CD4-positive, alpha-beta memory T cell (primary cell): ENCODE measurements at places on chromosomes 13 and 19.

GRCh38 chr19:38684078-38684861, 36.8 kb downstream of the ACTN4 start:
- peak; percentile 50 for DNase-seq

- DNase-seq, result no peak
These were observed 107.5 kb downstream of the MYCBP2 start for GRCh38 chr13:77219401-77219800.

- DNase-seq, result no peak
These were observed 43.2 kb downstream of the SUGT1 start for GRCh38 chr13:52695856-52696255.

- peak; percentile 93 for DNase-seq
These were observed at the start of gene MAST3 for GRCh38 chr19:18097217-18097992. TSS of gene MAST3 (plus strand) at chr19:18097778. CDS start at chr19:18097793, 15 bp downstream.

DNA sequence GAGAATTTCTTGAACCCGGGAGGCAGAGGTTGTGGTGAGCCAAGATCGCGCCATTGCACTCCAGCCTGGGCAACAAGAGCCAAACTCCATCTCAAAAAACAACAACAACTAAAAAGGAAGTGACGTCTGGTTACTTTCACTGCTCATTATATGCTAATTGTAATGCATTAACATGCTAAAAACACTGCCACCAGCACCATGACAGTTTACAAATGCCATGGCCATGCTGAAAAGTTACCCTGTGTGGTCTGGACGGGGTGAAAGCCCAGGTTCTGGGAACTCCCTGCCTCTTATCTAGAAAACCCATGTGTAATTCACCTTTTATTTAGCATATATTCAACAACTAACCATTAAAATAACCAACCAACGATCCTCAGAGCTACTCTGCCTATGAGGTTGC, 28.1 kb downstream of the CPT1C start:
- DNase-seq, result no peak

DNA sequence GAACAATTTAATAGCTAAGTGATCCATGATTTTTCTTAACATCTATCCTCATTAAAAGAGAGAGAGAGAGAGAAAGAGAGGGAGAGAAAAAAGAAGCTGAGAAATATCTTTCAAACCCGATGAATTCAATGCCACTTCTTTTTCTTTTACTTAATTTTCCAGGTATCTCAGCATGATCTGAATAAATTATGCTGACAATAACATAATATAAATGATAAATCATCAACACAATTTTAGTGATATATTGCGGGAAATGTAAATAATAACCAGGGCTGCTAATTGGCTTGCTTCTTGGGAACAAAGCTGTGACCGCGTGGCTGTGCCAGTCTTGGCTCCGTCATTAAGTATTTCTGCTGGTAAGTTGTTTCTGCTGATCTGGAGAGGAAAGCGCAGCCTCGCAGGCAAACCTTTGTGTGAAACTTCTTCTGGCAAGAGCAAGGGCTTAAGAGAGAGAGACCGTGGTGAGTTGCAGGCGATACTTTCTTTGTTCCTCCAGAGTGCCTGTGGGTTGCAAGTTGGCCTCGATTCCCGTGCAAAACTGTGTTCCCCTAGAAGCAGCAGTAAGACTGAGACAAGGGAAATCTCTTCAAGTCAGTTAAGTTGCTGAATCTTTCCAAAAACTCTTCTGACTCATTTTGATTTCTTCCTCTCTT, 489.1 kb upstream of the TSHZ3 start:
- no peak for DNase-seq

- DNase-seq, result no peak
These were observed 5.0 kb downstream of the APC2 start for GRCh38 chr19:1455002-1455335.

DNA sequence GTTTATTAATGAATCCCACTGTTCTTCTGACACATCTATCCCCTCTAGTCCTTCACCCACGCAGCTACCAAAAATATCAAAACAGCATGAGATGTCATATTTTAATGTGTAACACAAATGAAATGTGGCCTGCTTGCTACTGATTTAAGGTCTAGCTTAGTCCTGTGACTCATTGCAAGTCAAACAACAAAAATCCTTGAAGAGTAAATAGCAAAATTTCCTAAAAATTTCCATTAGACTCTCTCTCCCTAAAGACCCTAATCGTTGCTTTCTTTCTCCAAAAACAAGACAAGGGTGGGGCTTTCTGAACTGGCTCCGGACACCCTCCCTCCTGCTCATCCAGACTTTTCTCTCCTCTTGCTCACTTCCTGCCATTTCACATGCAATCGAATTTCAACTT, 99.9 kb upstream of the IPO5 start:
- DNase-seq, result no peak

DNA sequence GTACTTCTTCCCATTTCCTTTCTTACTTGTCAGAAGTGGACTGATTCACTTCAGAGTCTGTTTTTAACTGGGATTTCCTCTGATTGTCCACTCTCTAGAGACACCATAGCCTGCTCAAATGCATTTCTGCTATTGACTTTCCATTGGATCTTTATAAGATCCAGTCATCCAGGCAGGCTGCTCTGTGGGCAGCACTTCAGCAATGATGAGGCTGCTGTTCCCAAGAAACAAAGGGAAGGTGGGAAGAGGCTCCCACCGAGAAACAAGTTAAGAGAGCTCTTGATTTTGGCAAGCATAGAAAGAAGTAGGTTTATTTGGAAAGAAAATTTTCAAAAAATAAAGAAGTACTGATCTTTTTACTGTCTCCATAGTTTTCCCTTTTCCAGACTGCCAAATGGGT, 125.8 kb upstream of the STARD13 start:
- no peak for DNase-seq

- DNase-seq, result no peak
These were observed at the start of the genes OR7A5 and OR7C1 for GRCh38 chr19:14835011-14835410. TSS of gene OR7A5 (minus strand) at chr19:14835185. CDS start at chr19:14828241, 6,944 bp downstream. TSS of gene OR7C1 (minus strand) at chr19:14835185. CDS start at chr19:14800136, 35,049 bp downstream.

DNA sequence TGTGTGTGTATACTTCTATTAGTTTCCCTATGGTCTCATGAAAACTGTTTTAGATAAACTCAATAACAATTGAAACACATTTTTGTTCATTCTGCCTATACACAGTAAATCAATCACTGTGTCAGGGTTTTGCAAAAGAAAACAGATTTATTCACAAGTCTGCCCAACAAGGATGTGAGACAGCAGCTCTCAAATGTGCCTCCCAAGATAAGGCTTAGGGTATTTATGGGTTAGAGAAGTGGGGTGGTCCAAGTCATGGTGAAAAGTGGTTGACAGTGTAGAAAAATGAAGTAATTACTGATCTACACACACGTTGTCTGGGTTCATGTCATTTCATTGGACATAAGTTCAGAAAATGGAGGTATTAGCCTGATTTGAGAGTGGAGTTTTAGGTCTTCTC, 844.6 kb downstream of the SLITRK6 start:
- no peak for DNase-seq

GRCh38 chr13:43786766-43787517, at the start of gene ENOX1:
TSS of gene ENOX1 (minus strand) at chr13:43786972.
- no peak for DNase-seq

DNA sequence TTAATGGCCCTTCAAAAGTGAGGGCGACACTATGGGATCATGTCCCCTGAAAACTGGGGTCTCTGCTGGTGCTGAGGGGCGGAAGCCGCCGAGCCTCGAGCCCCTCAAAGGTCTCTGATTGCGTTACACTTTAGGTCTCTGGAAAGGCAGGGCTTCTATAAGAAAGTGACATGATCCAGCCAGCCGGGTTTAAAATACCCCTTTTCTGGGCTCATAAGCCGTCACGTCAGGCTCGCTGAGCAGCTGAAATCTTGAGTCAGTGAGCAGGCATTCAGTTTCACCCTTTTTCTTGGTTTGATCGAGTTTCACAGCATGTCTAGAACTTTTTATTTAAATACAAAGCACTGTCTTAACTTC, 600 bp upstream of the HMGB1 start:
- DNase-seq, result no peak

DNA sequence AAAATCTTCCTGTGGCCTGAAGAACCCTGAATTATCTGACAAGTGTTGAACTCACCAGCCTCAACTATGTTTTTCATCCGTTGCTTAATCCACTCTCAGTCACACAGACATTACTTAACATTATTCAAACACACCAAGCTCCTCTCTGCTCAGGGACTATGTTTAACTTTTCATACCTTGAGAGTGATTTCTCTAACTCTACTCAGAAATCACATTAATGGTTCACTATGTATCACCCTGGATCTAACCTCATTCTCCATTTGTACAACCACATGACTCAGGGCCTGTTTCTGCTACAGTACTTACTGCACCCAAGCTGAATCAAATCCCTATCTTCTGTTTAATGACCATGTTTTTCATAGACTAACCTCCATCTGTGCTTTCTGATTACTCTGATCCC, 553.7 kb upstream of the PRR20A start:
- no peak for DNase-seq

DNA sequence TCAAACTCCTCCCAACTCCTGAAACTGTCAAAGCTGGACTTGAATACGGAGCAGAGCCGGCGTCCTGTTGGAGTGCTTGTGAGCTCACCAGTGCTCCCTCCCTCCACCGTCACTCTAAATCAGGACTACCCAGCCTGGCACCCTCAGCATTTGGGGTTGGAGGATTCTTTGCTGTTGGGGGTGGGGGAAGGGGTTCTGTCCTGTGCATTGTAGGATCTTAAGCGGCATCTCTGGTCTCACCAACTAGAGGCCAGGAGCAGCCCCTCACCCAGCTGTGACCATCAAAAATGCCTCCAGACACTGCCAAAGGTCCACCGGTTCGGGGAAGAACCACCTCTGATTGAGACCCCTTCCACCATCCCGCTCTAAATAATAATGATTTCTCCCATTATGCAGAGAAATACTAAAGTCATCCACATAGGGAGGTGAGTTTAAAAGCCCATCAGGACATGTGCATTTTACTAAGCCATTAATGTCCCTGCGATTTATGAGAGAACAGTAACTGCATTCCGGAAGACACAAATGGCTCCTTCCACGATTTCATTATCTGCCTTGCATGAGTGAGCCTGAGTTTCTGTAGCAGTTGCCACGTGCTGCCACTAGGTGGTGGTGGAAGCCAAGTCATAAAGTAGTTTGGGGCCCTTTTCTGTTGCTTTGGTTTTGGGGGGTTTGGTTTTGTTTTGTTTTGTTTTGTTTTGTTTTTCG, 16.1 kb upstream of the USP29 start:
- DNase-seq, result peak; percentile 64

- no peak for DNase-seq
These were observed 46.8 kb downstream of the SLC7A1 start for GRCh38 chr13:29548722-29549121.

GRCh38 chr19:584240-585001, 5.3 kb upstream of the HCN2 start:
- peak; percentile 54 for DNase-seq

DNA sequence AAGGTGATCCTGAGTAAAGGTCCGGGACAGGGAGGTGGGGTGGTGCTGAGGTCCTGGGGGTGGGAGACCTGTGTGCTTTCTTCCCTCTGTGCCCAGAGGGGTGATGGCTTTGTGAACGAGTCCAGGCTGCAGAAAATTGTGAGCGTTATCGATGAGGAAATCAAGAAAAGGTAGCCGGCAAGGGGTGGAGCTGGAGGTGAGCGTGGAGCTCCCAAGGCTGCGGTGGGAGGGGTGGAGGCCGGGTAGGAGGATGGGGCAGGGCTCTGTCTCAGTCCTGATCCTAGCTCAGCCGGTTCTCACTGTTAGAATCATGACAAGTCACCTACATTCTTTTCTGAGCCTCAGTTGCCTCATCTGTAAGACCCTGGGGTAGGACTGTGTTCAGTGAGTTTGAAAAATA, 4.0 kb downstream of the SELENOV start:
- DNase-seq, result no peak

DNA sequence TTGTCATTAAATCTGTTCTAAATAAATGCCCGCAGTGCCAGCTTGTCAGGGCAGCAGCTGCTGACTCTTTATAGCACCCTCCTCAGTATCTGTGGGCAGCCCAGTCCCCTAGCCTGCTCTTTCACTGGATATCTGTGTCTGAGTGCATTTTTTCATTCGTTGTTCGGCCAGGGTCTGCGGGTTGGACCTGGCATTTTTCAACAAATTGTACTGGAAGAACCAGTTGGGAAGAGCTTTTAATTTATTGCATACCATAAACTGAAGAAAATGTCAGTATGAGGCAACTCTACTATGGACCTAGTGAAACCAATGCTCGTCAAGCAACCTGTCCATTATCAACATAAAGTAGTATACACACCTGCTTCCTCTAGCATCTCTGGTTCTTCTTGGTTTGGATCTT, 8.6 kb downstream of the NLRP13 start:
- DNase-seq, result no peak

GRCh38 chr13:99969453-99969918, 2.1 kb downstream of the ZIC5 start:
- DNase-seq, result no peak

DNA sequence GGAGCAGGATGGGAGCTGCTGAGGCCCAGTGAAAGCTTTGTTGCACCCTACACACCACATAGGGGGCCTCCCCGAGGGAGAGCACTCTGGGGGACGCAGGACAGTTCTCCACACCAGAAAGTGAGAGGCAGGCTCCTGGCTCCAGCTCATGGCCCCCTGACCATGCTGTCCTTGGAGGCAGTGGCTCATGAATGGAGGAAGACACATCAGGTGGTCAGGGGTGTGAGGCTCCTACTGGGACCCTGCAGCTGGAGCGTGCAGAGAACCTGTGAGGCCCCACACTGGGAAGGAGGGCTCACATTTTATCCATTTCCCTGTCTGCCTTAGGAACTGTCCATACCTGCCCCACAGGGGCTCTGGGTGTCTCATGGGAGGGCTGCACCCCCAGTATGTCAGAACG, 85.3 kb downstream of the ZNF536 start:
- DNase-seq, result no peak

GRCh38 chr19:31353833-31354232, 4.6 kb upstream of the TSHZ3 start:
- DNase-seq, result no peak

- DNase-seq, result peak; percentile 7
These were observed 47.1 kb downstream of the MLLT1 start for GRCh38 chr19:6232601-6233055.

- no peak for DNase-seq
These were observed 569 bp upstream of the ZNF792 start for GRCh38 chr19:34964598-34964997.

DNA sequence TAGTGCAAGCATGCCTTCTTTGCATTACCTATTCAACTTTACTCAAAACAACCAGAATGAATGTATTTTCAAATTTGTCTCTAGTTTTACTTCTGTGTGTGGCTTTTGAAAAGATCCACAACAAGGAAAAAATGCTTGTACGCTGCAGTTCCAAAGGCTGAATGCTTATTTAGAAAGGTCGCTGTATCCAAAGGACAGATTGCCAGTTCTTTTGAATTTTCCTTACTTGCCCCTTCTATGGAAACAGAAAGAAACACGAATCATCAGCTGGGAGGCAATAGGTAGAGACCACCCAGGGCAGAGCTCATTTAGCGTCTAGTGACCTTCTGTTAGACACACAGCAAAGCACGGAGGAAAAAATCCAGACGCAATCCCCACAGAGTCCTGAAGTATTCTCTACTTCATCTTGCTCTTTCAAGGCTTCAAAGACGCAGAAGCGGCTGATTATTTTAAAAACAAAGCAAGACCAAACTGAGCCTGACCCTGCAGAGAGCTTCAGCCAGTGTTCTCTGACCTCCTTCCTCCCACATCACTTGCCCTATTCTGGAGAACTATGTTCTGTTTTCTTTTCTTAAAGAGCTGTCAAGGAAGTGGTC, 674.6 kb upstream of the SGCG start:
- no peak for DNase-seq
